Activated T-helper 1 cell treated with Interleukin-2 at 50 U/mL for 16 hours (primary cell): ENCODE measurements at places on chromosomes 2 and 18.

DNA sequence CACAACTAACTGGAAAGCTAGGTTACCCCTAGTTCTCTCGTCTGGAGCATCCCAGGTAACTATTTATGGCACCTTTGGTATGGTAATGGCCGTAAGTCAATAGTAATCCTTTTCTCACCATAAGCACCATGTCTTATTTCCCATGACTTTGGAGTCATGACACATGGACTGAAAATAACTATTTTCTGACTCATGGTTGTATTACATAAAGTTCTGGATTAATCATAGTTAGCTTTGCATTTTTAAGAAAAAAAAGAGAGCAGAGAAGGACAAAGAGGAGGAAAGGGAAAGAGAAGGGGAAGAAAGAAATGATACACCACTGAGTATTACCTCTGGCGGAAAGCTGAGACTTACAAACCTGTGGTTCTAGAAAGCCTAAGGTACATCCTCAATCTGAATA, 99.3 kb downstream of the BIN1 start:
- DNase-seq, result no peak

DNA sequence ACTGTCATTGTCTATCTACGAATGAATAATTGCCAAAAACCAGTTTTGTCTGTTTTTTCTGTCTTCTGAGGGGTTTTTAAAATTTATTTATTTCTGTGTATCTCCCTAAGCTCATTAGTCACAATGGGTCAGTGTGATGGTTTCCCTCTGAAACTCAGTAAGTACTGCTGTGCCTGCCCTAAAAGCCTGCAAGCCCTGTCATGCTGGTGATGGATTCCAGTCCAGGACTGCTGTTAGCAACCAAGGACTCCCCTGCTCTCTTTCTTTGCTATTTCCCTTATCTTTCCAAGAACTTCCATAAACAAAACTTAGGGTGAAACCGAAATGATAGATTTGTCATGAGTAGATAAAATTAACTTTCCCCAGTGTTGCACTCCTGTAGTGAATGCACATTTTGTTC, 11.8 kb upstream of the DSG2 start:
- no peak for DNase-seq

- DNase-seq, result no peak
These were observed 4.0 kb upstream of the FAM124B start for GRCh38 chr2:224405841-224406370.

DNA sequence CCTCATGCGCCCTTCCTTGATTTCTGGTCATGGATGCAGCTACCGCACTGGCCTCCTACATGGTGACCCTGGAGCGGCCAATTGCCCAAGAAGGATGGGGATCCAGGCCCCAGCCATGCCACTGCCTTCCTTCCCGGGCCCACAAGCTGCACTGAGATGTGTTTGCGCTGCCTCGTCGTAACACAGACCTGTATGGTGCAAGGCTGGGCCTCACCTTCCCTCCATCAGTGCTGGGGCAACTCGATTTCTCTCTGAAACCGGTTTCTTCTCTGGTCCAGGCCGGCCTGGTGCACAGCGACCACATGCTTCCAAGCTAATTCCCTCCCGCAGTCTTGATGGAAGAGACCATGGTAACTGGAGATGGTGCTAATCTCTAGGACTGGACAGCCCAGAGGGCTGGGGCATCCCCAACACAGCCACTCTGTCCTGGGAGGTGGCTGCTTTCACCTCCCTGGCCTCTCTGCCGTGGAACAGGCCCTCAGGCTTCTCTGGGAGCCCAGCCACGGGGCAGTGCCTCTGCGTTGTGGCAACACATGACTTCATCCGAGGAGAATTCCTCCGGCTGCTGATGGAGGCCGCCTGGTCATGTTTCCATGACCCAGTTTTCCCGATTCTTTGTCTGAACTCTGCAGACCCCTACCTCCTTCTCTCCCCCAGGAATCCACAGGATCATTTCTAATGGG, 184.2 kb downstream of the GLI2 start:
- no peak for DNase-seq

DNA sequence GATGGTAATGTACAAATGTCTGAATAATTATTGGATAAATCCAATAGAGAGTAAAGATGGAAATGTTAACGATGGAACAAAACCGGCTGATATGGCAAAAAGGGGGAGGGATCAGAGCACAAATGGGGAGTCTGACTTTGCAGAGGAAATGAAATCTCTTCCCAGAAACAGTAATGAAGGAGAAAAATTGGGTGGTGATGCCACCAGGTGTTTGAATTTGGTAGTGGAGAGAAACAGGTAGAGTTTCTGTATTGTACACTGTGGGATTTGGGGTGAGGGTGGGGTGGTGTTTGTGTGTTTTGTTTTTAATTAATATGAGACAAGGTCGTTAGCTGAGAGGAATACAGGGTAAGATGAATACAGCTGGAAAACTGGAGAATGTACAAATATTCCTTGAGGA, 20.4 kb upstream of the XDH start:
- no peak for DNase-seq

GRCh38 chr2:218290316-218291261, 1.7 kb downstream of the TMBIM1 start:
- DNase-seq, result peak; percentile 32

DNA sequence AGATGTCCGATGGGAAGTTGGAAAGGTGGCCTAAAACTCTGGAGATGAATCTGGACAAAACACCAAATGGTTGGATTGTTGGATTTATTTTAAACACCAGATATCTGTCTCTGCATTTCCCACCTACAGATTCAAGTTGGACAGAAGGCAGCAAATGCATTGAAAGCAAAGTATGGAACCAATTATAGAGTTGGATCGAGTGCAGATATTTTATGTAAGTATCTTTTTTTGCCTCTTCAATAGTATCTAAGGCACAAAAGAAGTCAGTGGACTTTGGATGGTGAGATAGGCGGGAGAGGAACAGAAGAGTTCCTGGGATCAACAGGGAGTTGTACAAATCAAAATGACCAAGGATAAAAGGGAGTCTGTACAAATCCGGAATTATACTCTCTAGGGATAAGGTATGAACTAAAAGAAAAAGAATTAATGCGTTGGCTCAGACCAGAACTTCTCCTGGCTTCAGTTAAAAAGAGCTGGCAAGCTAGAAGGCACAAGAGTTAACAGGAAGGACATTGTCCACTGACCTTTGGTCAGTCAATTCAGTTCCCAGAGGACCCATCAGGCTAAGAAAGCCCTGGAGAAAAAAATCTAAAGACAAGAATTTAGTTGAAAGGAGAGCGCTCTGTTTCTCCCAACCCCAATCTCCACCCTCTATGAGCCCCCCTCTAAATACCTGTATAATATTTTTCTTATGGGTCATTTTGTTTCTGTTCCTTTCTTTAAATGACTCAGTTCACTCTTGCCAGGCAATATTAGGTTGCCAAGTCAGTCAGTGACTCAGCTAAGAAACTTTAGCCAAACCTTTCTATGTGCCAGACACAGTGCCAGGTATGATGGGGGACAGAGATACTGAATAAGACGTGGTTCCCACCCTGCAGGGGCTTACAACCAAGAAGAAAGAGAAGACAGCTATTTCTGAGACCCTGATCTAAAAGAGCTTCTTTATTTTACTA, 29.1 kb downstream of the CPO start:
- no peak for DNase-seq

DNA sequence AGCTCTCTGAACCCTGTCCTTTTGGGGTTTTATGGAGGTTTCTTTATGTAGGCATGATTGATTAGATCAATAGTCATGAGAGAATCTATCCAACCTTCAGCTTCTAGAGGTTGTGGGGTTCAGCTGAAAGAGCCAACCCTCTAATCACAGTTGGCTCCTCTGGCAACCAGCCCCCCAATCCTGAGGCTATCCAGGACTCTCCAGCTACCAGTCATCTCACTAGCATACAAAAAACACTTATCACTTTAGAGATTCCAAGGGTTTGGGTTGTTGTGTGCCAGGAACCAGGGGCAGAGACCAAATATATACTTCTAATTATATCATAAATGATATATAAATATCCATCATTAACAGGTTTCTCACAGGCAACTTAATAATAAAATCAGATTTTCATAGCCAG, 11.7 kb downstream of the WDPCP start:
- no peak for DNase-seq

GRCh38 chr2:203532957-203533658, 2.0 kb downstream of the RAPH1 start:
- DNase-seq, result no peak

- no peak for DNase-seq
These were observed 1.6 kb downstream of the OSR1 start for GRCh38 chr2:19356545-19357401.

GRCh38 chr2:48940606-48941005, 185.1 kb upstream of the LHCGR start:
- no peak for DNase-seq

DNA sequence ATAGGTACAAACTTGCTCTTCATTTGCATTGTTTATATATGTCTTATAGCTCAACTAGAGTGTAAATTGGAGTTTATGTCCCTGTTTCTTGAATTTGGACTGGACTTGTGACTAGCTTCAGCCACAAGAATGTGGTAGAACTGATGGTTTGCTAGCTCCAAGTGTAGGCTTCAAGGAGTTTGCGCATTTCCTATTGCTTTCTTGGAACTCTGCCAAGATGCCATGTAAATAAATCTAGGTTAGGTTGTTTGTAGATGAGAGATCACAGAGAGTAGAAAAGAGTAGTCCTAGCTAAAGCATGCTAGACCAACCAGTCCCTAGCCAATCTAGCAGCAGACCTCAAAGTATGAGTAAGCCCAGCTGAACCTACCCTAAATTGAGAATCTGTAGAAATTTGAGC, 183.0 kb upstream of the CYP26B1 start:
- DNase-seq, result no peak
